ENCODE measurements at places on chromosomes 3 and 15.

DNA sequence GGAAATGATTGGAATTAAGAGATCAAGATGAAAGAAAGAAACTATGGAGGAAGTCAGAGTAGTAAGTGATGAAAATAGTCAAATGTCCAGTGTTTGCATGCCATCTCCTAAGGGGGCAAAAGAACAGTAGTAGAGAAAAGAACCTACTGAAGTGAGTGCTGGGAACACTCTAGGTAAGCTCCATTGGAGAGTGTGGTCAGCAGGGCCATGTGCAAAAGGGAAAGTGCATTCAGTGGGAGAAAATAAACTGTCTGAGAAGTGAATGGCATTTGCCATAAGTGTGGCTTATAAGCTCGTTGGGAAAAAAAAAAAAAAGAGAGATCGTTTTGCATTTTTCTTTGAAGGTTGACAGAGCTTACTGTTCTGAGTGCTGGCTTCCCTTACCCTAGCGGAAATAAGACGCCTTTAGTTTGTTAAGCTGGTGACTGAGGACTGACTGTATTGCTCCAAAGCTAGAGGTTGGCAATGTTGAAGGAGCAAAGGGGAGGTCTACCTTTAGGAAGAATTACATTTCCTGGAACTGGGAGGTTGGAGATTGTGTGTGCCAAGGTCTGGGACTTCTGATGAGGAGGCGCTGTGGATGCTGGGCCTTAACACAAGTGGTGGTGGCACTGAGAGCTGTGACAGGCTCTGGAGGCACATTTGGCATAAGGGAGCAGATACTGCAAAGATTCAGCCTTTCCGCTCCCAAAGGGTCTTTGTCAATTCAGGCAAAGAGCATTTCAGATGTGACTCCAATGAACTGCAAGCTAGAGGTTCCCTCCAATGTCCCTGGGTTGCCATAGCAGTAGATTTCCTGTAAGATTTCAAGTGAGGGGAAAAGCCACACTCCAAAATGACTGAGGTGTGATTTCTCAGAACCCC is 287.8 kb upstream of the SATB1 start:
- no peak for DNase-seq

- DNase-seq, result no peak
These were observed 515.4 kb downstream of the FOXP1 start for GRCh38 chr3:71067977-71068654.

- DNase-seq, result no peak
These were observed 21.2 kb downstream of the GABRA5 start for GRCh38 chr15:26887926-26888666.

- DNase-seq, result no peak
These were observed 14.1 kb downstream of the ACKR2 start for GRCh38 chr3:42823351-42823750.

DNA sequence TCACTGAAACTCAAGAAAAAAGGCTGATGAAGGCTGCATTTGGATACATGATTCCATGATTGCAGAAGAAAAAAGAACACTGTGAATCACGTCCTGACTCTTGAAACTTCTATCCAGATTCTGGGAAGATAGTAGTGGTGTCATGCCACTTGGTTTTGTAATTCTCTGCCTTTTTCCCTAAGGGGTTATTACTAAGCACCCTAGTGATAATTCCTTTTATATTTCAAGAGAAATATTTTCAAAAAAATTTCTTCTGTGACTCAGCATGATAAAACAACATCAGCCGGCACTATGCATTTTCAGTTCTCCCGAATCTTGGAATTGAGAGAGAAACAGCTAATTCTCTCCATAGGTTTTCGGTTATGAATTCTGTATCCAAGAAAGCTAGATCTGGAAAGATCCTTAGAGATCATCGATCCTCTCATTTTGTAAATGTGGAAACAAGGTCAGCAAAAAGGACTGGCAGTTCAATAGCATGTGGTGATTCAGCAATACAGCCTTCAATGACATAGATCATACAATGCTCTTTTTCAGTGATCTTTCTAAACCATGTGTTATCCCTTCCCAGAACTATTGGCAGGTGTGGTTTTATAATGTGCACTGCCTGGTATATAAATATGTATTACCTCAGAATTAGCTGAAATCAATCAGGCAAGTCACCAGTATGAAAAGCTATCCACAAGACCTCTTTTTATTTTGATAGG is 42.6 kb upstream of the TP63 start:
- DNase-seq, result no peak

GRCh38 chr3:150344079-150344759 is 63.9 kb upstream of the TSC22D2 start:
- DNase-seq, result no peak

DNA sequence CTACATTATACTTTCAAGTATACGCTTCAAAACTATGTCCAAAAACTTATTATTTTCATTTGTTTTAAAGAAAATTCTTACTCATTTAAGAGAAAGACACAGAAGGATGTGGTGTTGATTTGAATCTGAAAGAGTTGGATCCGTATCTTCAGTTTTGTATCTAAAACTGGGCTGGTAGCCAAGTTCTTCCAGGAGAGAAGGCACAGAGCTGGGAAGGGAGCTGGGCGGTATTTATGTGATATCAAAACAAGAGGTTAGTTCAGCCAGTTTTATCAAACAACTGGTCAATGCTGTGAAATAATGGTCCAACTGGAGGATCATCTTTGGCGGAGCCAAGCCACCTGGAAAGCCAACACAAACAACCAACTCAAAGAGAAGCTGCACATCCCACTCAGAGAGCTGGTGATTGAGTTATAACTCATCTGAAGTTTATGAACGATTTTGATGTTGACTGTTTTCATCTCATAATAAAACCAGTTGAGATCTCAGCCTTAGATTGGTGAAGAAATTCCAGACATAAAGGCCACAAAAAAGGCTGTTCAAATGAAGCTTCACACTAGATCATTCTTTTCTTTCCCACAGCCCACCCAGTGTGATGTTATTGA is 489.6 kb upstream of the RASGRP1 start:
- DNase-seq, result no peak

- DNase-seq, result no peak
These were observed 396.9 kb downstream of the LRTM1 start for GRCh38 chr3:54530944-54531343.

DNA sequence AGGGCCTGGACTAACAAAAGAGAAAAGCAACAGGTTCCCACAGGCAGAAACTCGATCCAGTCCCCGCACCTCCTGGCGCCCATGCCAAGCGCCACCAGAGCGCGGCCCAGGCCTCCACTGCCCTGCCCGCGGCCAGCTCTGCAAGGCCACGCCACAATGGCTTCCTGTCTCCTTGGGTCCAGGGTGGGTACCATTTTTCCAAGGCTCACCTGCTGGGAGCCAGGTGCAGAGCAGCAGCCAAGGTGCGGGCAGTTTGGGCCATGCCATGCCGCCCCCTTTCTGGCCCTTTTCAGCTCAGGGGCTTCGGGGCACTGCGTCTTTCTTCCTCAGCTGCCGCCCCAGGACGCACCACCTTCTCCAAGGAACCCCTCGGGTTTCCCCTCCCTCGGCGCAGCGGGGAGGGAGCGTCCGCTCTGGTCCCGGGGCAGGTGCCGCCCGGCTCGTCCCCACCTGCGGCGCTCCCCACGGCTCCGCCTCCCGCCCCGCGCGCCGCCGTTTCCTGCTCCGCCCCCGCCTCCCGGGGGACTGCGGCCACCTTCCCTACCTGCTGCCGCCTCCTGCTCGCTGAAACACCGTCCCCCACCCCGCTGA is at the start of gene ILDR1:
ILDR1 (minus strand) TSS at position 437 of the 591 bp plus-strand sequence; CDS start at position 267, 170 bp downstream.
- no peak for DNase-seq

- peak; percentile 98 for DNase-seq
These were observed at the start of gene RAB8B for GRCh38 chr15:63188926-63189871. Gene RAB8B, plus strand, starts transcription at chr15:63189606. Its CDS starts 19 bp downstream, at chr15:63189625.

GRCh38 chr3:14234251-14235002 is 55.8 kb downstream of the LSM3 start:
- no peak for DNase-seq

GRCh38 chr15:31313223-31313622 is 13.4 kb upstream of the KLF13 start:
- no peak for DNase-seq

DNA sequence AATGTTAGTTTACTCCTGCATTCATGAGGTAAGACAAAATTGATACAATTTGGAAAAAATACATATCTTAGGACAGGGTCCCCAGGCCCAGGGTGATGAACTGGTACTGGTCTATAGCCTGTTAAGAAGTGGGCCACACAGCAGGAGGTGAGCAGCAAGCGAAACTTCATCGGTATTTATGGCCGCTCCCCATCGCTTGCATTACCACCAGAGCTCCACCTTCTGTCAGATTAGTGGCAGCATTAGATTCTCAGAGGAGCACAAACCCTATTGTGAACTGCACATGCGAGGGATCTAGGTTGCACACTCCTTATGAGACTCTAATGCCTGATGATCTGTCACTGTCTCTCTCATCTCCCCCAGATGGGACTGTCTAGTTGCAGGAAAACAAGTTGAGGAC is 880.6 kb downstream of the MCTP2 start:
- no peak for DNase-seq

GRCh38 chr3:121696186-121696585 is 35.5 kb upstream of the HCLS1 start:
- no peak for DNase-seq

GRCh38 chr15:32873284-32874114 is 155.7 kb downstream of the GREM1 start:
- DNase-seq, result no peak

DNA sequence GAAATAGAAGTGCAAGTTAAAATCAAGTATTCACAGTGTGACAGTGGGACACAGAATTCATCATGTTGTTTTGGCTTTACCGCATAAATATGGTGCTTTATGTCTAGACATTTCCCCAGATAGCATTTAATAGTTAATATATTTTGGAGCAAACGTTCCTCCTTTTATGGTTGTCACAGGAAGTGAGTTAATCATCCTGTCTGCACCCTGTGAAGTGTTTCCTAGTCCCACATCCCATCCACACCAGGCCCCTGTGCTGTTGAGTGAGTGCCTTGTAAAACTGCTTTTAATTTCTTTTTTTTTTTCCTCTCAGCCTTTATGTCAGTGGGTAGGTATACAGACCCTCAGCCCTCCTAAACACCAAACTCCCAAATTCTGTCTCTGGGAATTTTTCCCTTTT is 393.7 kb downstream of the FEZF2 start:
- DNase-seq, result no peak

DNA sequence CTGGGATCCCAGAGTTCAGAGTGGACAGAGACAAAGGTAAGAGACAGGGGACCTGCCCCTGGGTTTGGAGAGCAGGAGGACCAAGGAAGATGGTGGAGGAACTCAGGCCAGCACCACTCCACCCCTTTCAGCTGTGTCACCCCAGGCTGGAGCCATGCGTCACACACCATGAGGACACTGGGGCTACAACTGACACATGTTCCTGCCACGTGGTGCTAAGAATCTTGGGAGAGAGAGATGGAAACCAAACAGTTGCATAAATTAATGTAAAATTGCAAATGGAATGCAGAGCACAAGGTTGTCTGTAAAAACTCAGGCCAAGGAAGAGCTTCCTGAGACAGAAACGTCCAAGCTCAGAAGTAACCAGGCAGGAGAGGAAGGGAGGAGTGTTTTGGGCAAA is 22.7 kb upstream of the VPS33B start:
- DNase-seq, result no peak

DNA sequence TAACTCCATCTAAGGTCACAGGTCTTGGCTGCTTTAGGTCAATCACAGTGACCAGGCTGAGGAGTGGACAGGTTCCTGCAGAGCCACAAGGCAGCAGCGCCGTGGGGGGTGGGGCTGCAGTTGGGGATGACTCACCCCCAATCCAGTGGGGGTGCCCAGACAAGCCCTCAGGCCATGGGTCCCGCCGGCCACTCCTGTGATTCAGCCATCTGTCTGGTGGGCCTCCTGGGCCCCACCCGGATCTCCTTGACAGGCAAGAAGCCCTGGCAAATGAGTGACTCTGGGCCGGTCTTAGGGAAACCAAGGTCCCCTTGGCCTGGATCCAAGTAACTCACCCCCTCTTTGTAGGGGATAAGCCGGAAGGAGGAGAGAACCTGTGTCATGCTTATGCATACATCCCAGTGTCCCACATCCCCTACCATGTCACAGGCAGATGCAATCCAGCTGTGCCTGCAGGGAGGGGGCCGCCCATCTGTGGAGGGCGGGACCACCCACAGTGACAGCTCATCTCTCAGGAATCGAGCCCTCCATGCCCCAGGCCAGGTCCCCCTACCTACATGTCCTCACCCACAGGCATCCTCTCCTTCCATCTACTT is 495 bp upstream of the COL7A1 start:
- no peak for DNase-seq

GRCh38 chr15:64842096-64842939 is 603 bp downstream of the PLEKHO2 start:
- DNase-seq, result no peak

GRCh38 chr3:146308682-146309081 is 57.8 kb upstream of the PLSCR4 start:
- DNase-seq, result no peak

DNA sequence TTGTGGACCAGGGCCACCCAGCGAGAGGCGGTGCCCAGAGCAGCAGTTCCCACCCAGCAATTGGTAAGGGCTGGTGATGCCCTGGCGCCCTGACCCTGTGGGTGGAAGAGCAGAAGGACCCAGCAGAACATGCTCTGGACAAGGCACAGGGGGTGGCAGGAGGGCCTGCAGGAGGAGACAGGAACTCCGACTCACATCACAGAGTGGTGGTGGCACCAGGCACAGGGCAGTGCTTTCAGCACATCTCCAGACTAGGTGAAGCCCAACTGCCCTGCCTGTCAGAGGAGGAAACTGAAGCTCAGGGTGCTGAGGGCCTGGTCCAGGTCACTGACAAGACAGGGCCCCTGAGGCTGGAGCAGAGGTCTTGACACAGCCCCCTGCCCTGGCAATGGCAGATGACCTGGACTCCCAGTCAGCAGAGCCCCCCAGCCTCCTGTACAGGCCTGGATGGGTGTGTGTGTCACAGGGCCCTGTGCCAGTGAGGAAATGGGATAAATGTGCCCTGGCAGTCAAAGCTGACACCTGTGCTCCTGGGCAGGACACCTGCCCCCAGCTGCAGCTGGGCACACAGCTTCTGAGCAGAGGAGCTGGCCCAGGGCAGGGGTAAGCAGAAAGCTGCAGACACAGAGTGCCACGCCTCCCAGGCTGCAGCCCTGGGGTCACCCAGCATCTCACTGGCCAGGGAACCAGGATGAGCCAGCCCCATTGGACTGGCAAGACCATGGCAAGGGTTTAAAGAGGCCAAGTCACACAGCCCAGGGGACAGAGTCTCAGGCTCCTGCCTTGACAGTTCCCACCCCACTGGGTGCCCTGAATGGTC is 11.4 kb downstream of the KLF15 start:
- no peak for DNase-seq

GRCh38 chr3:53773611-53774368 is 72.4 kb downstream of the CHDH start:
- no peak for DNase-seq

DNA sequence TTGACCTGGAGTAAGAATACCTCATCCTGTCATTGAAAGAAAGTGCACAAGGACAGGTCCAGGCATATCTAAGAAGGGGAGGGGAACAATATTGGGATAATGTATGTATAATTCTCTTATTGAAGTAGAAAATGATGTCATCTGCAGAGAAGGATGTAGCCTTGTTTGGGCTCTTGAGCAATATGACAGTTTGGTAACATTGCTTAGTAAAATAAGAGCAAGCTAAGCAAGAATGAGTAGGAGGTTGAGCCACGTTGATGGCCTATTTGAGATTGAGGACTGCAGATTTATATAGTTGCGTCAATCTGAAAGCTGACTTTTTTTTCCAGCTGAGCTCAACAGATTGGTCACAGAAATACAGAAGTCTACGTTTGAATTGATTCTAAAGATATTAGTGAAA is 145.2 kb downstream of the FILIP1L start:
- no peak for DNase-seq

- no peak for DNase-seq
These were observed 60.5 kb downstream of the GABRB3 start for GRCh38 chr15:26712335-26712734.

GRCh38 chr3:11339541-11339940 is 67.3 kb downstream of the ATG7 start:
- no peak for DNase-seq

GRCh38 chr3:67290438-67290837 is 292.3 kb downstream of the KBTBD8 start:
- no peak for DNase-seq
